ENCODE measurements at places on chromosomes 7 and 10.

DNA sequence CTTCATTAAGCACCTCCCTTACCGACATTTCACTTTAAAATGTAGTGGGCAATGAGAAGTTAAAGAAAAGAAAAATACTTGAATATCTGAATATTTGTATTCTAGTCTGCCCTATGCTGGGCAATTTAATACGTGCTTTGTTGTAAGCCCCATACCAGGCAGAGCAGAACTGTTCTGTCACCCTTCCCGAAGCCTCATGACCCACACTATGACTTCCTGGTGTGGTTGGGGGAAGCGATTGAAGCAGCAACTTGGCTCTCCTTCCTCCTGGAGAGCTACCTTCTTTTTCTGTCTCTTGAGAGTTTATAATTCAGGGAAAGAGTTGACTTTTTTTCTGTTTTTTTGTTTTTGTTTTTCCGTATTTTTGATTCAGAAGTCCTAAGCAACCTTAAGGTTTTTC, 243.7 kb downstream of the INHBA start:
- no peak for DNase-seq

DNA sequence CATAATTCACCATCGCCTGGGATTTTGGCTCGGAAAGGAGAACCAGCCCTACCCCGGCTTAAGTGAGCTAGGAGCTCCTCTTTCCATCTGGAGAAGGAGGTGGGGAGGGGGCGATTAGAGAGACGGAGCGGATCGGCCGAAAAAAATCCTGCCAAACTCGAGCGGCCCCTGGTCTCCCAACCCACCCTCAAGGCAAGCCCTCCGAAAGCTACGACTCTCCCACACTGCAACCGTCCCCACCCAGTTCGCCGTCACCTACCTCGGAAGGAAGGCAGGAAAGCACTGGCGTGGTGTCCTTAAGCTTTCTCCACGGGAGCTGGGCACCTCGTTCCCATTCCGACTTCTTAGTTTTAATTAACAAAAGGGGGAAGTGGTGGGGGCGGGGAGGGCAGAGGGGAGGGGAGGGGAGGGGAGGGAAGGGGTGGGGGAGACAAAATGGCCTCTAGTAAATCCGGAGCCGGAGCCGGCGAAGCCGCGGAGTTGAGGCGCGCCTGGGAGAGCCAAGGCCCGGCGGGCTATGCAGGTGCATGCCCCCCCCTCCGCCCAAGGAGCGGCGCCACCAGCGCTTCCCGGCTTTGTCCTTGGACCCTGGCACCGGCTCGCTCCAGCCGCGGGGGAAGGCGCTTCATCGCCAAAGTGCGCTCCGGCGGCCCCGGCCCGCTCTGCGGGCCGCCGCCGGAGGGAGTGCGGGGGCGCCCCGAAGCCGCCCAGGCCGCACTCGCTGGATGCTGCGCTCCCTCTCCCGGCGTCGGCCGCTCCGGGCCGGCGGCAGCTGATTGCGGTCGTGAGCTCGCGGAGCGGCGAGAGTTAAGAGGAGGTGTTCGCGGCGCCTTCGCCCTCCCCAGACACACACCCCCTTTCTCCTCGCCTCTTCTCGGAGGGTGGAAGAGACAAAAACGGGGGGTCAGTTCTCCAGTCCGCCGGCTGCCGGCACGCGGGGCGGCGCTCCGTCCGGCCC, at the start of gene LRRC4:
LRRC4 (minus strand) TSS at position 784 of the 958 bp plus-strand sequence. CDS start 797 bp downstream, outside the sequence.
- peak; percentile 53 for DNase-seq

DNA sequence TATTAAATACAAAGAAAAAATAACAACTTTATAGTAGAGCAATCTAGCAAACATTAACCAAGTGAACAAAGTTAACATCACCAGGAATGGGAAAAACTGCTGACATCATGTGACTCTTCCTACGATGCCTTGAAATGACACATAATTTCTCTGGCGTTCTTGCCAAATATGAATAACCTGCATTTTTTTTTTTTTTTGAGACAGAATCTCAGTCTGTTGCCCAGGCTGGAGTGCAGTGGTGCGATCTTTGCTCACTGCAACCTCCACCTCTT, 126.5 kb upstream of the VKORC1L1 start:
- peak; percentile 58 for DNase-seq

GRCh38 chr10:86795353-86795752, 38.9 kb downstream of the BMPR1A start:
- no peak for DNase-seq

All from small intestine (tissue), 16 donors.